Progenitor cell of endocrine pancreas (in vitro differentiated cells): ENCODE measurements at places on chromosomes 7 and 10. TPM values are rescaled to one million over a fixed set of nuclear protein-coding genes. Genes with fewer than 3 reads are reported as not detected.
A peak's percentile ranks its signal among the peaks of the same experiment; 100 is the strongest.

DNA sequence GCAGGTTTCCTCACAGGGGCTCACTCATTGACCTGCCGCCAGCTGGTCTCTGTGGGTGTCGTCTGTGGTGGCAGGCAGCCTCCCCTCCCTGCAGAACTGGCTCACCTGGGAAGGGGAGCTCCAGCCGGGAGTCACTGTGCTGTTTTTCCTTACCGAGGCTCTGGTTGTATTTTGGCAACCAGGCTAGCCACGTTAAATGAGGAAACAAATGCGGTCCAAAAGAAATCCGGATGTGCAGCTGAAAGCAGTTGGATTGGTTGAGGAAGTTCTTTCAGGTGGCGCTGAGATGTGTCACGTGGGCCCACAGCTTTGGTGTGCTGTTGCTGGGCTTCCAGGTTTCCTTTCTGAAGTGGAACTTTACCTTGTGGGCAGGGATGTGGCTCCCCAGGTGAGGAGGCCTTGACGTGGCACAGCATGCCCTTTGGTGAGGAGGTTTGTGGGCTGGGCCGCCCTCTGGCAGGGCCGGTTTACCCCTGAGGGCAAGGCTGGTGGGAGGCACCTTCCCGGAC lies 14.2 kb downstream of the MTURN start:
- no peaks in the 10 kb centered on the region for H3K27me3 ChIP-seq
- no peak for DNase-seq
- H3K4me1 ChIP-seq, result peaks cover 9% of the 10 kb centered on the region
- peak overlapping the region; percentile 51 for H3K27ac ChIP-seq

- no peak overlapping the region for H3K4me3 ChIP-seq
- no peaks in the 10 kb centered on the region for H3K36me3 ChIP-seq
- peaks cover 2% of the 10 kb centered on the region for H3K4me1 ChIP-seq
- no peak overlapping the region for H3K27ac ChIP-seq
- DNase-seq, result no peak
These were observed 314.9 kb downstream of the RPS24 start for GRCh38 chr10:78348411-78349164.

GRCh38 chr7:27129729-27130539 lies 623 bp downstream of the HOXA4 start:
- peak overlapping the region; percentile 86 for H3K27ac ChIP-seq
- H3K4me3 ChIP-seq, result peak overlapping the region; percentile 76
- H3K27me3 ChIP-seq, result no peaks in the 10 kb centered on the region
- peaks cover 5% of the 10 kb centered on the region for H3K36me3 ChIP-seq

GRCh38 chr10:114681542-114681941 lies 23.5 kb upstream of the ABLIM1 start:
- DNase-seq, result no peak
- H3K36me3 ChIP-seq, result no peaks in the 10 kb centered on the region
- H3K4me1 ChIP-seq, result peaks cover 26% of the 10 kb centered on the region
- no peak overlapping the region for H3K27ac ChIP-seq
- no peak overlapping the region for H3K4me3 ChIP-seq

- H3K27ac ChIP-seq, result no peak overlapping the region
- peaks cover 7% of the 10 kb centered on the region for H3K4me1 ChIP-seq
These were observed 17.5 kb downstream of the LAMB4 start for GRCh38 chr7:108112683-108113082.

CCDC146 gene
- 14.8 TPM in 2 replicates for total RNA-seq

DNA sequence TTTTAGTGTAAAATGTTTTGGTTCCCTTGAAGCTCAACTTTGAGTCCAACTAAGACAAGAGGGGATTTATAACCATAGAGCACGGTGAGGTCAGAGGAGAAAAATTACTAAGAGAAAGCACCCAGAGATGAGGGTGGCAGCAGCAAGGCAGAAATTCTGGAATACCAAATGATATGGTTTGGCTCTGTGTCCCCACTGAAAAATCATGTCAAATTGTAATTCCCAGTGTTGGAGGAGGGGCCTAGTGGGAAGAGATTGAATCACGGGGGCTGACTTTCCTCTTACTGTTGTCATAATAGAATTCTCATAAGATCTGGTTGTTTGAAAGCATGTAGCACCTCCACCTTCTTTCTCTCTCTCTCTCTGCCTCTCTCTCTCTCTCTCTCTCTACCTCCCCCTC lies 19.4 kb upstream of the AKR1C1 start:
- no peak for DNase-seq
- no peaks in the 10 kb centered on the region for H3K36me3 ChIP-seq

TAC1 gene
- not detected in 2 replicates for total RNA-seq

GRCh38 chr7:368651-369475 lies 78.9 kb downstream of the FOXL3 start:
- H3K27me3 ChIP-seq, result no peaks in the 10 kb centered on the region
- H3K27ac ChIP-seq, result no peak overlapping the region
- peaks cover 40% of the 10 kb centered on the region for H3K4me1 ChIP-seq

- H3K4me3 ChIP-seq, result no peak overlapping the region
- H3K27ac ChIP-seq, result no peak overlapping the region
- H3K4me1 ChIP-seq, result no peaks in the 10 kb centered on the region
- H3K27me3 ChIP-seq, result no peaks in the 10 kb centered on the region
These were observed 1094.0 kb upstream of the LRRN3 start for GRCh38 chr7:109996927-109997326.

PIK3CG gene
- not detected in 2 replicates for total RNA-seq

- H3K27ac ChIP-seq, result no peak overlapping the region
- no peaks in the 10 kb centered on the region for H3K36me3 ChIP-seq
- DNase-seq, result no peak
- no peaks in the 10 kb centered on the region for H3K27me3 ChIP-seq
These were observed 1196.9 kb downstream of the SORCS3 start for GRCh38 chr10:105837951-105838350.

CACNB2 gene
- 4.9 and 6.5 TPM in 2 replicates for total RNA-seq

DNA sequence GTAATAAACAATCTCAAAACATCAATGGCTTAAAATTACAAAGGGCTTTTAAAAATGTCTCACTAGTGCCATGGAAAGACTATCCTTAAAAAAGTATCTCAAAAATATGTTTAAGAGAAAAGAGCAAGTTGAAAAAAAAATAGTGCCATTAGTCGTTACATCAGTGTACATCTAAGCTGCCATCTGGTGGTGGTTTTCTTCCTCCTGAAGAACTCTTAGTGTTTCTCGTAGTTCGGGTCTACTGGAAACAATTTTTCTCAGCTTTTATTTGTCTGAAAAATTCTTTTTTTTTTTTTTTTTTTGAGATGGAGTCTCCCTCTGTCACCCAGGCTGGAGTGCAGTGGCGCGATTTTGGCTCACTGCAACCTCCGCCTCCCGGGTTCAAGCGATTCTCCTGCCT lies 5.9 kb upstream of the GARIN1A start:
- H3K36me3 ChIP-seq, result peaks cover 25% of the 10 kb centered on the region
- no peaks in the 10 kb centered on the region for H3K27me3 ChIP-seq
- no peak for DNase-seq
- H3K4me3 ChIP-seq, result no peak overlapping the region
- no peaks in the 10 kb centered on the region for H3K4me1 ChIP-seq

- no peak for DNase-seq
- H3K4me3 ChIP-seq, result no peak overlapping the region
- H3K4me1 ChIP-seq, result peaks cover 40% of the 10 kb centered on the region
- no peaks in the 10 kb centered on the region for H3K27me3 ChIP-seq
These were observed 458.3 kb downstream of the PLXDC2 start for GRCh38 chr10:20274571-20274970.

MRLN gene
- total RNA-seq, result not detected in 2 replicates

TMEM176A gene
- total RNA-seq, result 8.0 and 9.6 TPM in 2 replicates

PLOD3 gene
- 89.8 and 94.4 TPM in 2 replicates for total RNA-seq

GRCh38 chr7:142813226-142813625 lies 41.6 kb upstream of the EPHB6 start:
- no peaks in the 10 kb centered on the region for H3K36me3 ChIP-seq
- DNase-seq, result no peak
- no peak overlapping the region for H3K4me3 ChIP-seq
- H3K27me3 ChIP-seq, result peaks cover 25% of the 10 kb centered on the region

- H3K36me3 ChIP-seq, result no peaks in the 10 kb centered on the region
- peaks cover 29% of the 10 kb centered on the region for H3K4me1 ChIP-seq
- H3K27me3 ChIP-seq, result no peaks in the 10 kb centered on the region
These were observed 29.5 kb upstream of the COBL start for GRCh38 chr7:51346126-51346525.

HHEX gene
- 39.3 and 46.1 TPM in 2 replicates for total RNA-seq
